ENCODE measurements at places on chromosomes 4 and X.
A peak's percentile ranks its signal among the peaks of the same experiment; 100 is the strongest.

GRCh38 chr4:92519727-92520126, 216.0 kb downstream of the GRID2 start:
- no peak for DNase-seq

DNA sequence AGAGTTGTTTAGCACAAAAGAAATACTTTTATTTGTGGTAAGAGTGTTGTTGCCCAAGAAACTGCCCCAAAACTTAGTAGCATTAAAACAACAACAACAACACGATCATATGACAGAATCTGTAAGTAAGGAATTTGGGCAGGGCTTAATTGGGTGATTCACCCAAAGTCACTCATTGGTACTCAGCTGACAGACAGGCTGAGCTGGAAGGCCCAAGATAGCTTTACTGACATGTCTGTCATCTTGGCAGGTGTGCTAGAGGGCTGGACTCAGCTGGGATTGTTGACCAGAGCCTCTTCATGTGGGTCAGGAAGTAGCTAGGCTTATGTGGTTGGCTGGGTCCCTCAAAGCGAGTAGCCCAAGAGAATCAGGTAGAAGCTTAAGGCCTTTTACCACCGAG, 52.3 kb downstream of the KIAA0232 start:
- DNase-seq = no peak

- DNase-seq = no peak
Observed at GRCh38 chr4:1466034-1466862, 60.0 kb upstream of the NKX1-1 start.

DNA sequence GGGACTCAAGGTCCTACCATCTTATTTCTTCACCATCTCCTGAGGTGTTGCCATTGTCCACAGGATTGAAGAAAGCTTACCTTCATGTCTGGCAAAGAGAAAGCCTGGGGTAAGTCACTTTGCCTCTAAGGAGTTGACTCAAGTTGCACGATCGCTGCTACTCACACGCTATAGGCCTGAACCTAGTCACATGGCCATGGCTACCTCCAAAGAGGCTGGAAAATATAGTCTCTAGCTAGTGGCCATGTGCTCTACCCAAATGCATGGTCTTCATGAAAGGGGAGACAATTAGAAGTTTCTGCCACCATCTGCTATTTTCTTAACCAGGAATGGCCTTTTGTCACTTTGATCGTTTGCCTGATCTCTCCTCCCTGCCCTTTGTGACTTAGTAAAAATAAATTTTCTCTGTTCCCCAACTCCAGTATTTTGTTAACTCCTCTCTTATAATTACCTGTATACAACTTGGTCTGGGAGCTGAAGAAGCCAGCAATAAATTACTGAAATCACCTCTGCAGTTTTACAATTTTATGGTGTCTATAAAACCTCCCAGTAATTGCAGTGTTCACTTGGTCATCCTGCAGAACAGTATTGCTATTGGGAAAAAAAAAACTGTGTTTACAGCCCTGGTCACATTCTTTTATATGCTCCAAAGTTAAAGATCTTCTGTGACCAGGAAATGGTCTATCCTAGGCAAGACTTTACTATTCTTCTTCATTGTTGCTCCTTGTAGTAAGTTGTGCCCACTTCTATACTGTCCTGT, 126.7 kb upstream of the TSPAN5 start:
- no peak for DNase-seq

DNA sequence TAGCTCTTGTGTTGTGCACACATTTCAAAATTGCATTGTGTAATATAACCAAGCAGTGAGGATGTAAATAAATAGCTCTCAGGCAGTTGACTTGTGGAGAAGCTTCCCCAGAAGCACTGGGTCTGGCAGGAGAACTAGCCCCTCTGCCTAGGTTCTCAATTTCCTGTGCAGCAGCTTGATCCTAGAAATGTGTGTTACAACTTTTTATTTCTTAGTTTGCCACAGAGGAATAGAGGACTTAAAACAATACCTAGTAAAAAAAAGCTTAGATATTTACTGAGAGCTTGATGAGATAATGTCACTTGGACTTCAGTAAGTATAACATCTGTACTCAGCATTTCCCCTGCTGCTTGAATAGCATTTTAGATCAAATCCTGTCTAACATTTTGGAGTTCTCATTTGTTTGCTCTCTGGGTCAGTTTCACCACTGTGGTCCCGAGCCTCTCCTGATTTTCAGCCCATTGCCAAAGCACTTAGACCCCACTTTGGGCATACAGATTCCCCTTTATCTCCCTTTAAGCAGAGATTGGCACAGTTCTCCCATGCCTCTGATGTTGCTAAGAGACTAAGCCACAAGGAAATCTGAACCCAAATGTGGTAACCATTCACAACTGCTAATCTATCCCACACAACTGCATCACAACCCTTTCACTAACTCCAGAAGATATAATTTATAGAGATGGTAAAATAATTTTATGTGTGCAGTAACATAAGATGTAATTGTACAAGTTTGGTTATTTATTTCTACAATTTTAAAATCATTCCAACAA, 98.2 kb upstream of the NRK start:
- DNase-seq = no peak

DNA sequence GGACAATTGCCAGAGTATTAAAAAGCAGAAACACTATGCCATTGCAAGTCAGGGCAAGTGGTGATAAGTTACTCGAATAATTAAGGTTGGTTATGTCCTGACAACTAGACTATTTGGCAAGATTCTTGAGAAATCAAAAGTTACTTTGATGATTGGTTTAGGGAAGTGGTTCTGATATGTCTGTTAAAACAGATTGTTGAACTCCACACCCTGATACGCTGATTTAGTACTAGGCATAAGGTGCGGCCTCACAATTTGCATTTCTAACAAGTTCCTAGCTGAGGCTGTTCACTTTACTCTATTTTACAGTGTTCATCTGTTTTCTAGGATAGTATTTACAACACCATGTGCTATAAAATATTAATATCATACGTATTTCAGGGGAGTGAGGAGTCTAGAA, 12.5 kb downstream of the GABRA4 start:
- DNase-seq = no peak

- no peak for DNase-seq
Observed at GRCh38 chr4:124426279-124426678, 286.3 kb downstream of the ANKRD50 start.

DNA sequence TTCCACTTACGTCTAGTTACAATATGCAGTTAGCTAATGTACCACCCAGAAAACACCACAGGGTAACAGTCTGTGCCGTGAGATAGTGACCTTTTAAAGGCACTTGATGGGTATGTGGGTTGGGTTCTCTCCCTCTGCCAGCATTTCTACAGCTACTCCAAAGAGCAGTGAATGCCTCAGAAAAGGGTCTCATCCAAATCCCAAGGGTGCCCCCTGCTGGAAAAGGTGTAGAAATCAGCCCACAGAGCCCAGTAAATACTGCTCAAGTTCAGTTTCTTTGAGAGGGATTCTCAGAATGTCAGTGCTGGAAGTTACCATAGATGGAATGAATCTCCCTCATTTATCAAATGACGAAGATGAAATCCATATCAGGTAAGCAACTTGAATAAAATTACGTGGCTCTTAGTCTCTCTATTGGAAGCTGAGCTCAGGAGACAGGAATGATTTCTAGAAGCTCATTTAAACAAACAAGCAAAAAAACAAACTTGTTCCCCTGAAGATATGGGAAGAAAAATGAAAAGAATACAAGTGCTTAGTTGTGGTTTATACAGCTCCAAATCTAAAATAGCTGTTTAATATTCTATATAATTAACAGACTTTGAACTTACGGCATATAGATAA, 9.5 kb downstream of the RNF175 start:
- peak; percentile 62 for DNase-seq

GRCh38 chrX:136325377-136325776, 24.6 kb downstream of the ADGRG4 start:
- DNase-seq = no peak

DNA sequence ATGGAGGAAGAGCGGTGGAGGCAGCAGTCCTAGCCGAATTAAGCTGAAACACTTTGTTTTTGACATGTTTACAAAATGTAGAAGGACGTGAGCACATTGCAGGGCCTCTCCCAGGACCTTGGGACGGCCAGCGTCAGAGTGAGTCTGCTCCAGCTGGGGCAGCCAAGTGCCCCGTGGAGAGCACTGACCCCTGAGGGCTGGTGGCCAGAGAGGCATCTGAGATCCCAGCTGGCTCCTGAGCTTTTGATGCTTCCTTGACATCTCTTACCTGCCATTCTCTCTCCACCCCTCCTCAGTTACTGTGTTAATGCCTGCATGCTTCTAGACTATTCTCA, 24.7 kb downstream of the NAT8L start:
- no peak for DNase-seq

- DNase-seq = no peak
Observed at GRCh38 chr4:6526156-6526555, 48.8 kb upstream of the MAN2B2 start.

DNA sequence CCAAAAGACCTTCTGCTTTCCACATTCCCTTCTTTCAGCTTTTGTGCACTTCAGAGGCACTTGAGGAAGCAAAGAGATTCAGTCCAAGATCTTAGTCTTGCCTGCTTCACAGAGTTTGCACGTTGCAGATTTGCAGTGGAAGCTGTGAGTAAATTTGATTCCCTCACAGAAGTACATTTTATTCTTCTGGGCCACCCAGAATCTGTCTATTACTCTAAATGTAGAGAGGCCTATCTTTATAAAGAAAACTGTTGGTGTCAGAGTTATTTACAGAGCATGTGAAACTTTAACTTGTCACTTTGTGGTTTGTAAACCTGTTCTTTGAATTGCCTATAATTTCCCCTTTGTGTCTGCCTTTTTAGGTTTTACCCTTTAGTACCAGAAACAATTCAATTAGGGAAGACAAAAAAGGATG, 15.5 kb downstream of the SPRY1 start:
- no peak for DNase-seq

GRCh38 chr4:41399231-41399630, 138.7 kb upstream of the LIMCH1 start:
- DNase-seq = no peak

- DNase-seq = no peak
Observed at GRCh38 chr4:78481180-78481579, 70.4 kb upstream of the ANXA3 start.

DNA sequence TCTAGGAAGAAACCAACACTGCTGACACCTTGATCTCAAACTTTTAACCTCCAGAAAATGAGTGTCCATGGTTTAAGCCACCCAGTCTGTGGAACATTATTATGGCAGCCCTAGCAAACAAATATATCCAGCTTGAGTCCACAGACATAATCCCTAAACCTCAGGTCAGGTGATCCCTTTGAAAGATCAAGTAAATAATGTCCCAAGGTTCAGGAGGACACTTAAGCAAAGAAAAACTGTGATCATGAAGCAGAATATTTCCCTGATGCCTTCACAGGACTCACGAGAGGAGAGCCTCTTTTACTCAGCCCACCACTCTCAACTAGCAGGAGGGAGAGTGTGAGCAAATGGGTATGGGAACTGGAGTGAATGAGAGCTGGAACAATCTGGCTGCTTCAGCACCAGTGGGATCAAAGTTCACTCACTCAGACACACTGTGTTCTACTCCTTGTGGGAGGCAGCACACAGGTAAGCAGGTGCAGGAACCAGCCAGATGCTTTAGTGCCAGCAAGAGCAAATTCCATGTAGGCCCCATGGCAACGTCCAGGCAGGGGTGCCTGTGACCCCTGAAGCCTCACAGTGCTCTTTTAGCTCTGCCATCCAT, 608.4 kb downstream of the RAB28 start:
- no peak for DNase-seq

- no peak for DNase-seq
Observed at GRCh38 chrX:3712870-3713224, 602 bp downstream of the PRKX start.

- DNase-seq = no peak
Observed at GRCh38 chr4:13097971-13098370, 386.2 kb downstream of the RAB28 start.

GRCh38 chr4:25951390-25951952, 37.5 kb downstream of the SMIM20 start:
- DNase-seq = no peak

DNA sequence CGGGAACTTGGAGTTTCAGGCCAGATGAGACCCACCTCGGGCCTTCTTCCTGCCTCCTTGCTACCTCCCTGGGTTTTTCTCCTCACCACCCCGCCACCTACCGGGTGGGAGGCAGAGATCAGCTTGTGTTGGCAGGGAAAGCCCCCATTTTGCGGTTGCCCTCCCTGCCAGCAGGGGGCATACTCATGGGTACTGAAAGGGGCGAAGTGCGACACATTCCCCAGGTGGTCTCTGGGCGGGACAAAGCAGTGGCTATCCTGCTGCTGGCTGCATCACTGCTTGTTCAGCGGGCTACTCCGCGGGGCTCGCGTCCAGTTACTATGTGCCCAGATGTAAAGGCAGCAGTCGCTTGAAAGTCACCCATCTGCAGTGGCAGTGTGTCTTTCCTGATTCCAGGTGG, 330.3 kb downstream of the PDHA2 start:
- DNase-seq = no peak

DNA sequence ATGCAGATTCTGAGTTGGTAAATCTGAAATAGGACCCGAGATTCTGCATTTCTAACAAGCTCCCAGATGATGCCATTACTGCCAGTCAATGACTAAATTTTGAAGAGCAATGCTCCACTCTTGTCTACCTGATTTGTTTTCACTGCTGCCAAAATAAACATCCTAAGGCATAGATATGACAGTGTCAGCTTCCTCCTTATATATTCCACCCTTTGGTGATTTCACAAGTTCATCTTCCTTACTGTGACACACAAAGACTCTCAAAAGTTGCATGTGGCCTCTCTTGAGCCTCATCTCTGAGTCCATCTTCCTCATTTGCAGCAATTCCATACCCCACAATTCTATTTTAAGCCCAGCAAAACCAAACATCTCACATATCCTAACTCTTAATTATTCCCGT, 110.9 kb downstream of the FBXW7 start:
- no peak for DNase-seq

DNA sequence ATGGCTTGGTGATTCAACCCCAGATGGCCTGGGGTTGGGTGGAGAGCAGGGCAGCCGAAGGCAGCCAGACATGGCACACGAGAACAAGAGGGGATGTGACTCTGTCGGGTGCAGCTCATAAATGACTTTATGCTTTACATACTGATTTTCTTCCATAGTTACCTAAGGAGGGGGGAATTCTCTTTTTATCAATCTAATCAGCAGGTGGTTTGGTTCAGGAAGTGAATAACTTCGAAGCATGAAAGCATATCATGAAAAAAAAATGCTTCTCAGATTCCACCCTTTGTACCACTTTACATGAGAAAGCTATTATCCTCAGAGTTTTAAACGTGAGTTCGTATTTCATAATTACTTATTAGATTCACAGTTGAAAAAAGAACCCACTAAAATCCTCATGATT, 908.9 kb upstream of the LCORL start:
- DNase-seq = no peak

DNA sequence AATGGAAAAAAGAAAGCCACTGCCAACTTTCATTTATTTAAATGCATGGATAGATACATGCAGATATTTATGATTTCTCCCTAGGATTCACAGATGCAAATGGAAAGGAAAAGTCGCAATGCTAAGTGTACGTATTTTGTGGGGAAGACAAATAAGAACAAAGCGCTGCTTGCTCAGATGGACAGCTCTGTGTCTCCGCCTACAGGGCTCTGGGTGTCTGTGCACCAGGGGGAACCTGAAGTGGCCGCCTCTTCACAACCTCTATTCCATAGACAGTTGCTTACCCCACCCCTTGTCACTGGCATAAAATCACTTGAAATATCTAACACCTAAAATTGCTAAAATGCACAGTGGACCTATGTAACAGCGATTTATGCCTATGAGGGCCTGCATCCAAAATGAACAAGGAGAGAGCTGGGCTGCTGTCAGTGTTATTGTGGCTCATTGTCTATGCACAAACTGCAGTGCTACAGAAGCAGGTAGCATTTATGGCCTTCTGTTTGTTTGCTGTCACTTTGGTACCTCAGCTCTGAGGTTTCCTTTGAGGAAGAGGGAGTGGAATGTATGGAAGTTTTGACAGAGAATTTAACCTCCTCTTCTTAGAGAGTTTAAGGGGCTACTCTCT, 58.6 kb upstream of the PAGE1 start:
- peak; percentile 42 for DNase-seq
